ENCODE measurements at places on chromosomes 16 and 17.
A peak's percentile ranks its signal among the peaks of the same experiment; 100 is the strongest.

DNA sequence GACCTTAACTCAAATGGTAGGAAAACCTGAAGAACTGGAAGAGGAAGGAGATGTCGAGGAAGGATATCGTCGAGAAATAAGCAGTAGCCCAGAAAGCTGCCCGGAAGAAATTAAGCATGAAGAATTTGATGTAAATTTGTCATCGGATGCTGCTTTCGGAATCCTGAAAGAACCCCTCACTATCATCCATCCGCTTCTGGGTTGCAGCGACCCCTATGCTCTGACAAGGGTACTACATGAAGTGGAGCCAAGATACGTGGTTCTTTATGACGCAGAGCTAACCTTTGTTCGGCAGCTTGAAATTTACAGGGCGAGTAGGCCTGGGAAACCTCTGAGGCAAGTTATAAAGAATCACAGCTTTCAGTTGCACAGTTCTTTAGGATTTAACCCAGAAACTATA is 15.5 kb downstream of the ERCC4 start:
- no peak for DNase-seq

DNA sequence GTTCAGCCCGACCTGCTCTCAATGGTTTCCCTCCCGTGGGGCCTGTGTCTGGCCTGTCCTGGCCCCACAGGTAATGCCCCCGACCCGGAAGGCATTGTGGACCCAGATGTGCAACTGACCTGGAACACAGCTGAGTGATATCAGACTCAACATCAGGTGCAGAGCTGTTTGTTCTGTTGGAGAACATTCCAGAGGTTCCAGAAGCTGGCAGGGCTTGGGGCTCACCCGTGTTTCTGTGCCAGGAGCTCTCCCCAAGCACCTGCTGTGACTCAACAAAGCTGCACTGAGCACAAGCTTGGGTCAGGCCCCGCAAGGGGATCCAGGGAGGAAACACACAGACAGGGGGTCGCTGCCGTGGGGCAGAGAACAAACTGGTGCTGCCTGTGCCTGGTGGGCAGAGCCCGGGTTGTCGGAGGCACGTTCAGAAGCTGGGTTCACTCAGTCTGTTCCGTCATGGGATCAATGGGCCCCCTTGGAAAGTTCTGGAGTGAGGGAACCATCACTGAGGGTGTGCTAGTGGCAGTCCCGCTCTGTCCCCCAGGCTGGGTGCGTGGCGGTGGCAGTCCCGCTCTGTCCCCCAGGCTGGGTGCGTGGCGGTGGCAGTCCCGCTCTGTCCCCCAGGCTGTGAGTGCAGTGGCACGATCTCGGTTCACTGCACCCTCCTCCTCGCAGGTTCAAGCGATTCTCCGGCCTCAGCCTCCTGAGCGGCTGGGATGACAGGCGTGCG is 22.1 kb downstream of the HS3ST6 start:
- no peak for DNase-seq

DNA sequence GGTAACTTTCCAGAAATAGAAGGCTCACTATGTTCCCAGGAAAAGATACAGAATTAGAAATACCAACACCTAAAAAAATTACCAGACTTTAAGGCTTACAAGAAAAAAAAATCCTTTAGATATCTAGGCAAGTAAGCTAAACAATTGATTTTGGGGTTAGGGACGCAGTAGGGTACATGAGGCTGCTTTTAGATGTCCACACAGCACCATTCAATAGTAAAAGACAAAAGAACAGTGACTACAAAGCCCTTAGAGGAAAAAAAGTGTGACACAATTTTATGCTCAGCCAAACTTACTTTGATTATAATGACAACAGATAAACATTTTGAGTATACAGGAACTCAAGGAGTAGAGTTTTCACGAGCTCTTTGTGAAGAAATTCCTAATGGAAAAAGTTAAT is 29.9 kb downstream of the METTL16 start:
- no peak for DNase-seq

- no peak for DNase-seq
These were observed 59.0 kb upstream of the NKD1 start for GRCh38 chr16:50489182-50489581.

DNA sequence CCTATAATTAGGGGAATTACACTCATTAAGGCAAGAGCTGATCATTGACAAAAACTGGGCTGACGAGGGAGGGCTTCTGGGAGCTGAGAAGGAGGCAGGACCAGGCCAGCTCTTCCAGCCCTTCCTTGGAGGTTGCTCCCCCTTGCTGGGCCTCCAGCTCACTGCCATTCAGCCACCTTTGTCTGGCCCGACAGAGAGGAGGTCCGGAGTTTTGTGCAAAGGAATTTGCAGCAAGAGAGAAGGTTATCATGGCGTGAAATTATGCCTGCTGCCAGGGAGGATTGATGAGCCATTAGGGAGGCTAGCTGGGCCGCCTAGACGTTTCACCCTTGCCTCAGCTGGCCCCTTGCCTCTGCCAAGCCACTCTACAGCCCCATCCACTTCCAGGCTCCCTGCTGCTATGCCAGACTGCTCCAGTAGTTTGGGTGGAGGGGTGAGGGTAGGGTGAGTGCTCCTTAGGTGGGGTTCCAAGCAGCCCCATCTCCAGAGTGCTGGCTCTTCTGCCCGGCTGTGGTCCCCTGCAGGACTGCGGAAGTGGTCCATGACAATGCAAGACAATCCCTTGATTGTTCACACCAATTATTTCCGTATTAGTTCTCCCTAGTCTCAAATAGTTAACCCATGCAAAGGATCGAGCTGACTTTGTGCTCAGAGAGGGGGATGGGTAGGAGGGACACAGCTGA is 17.1 kb upstream of the PHF12 start:
- no peak for DNase-seq

- no peak for DNase-seq
These were observed 85.1 kb downstream of the PRKCB start for GRCh38 chr16:23920899-23921298.

- no peak for DNase-seq
These were observed 204.7 kb downstream of the CDRT15L2 start for GRCh38 chr17:20784100-20784665.

- DNase-seq: no peak
These were observed 122.9 kb downstream of the ABCA8 start for GRCh38 chr17:68832109-68832802.

- DNase-seq: no peak
These were observed 6.9 kb downstream of the C1QBP start for GRCh38 chr17:5431949-5432556.

DNA sequence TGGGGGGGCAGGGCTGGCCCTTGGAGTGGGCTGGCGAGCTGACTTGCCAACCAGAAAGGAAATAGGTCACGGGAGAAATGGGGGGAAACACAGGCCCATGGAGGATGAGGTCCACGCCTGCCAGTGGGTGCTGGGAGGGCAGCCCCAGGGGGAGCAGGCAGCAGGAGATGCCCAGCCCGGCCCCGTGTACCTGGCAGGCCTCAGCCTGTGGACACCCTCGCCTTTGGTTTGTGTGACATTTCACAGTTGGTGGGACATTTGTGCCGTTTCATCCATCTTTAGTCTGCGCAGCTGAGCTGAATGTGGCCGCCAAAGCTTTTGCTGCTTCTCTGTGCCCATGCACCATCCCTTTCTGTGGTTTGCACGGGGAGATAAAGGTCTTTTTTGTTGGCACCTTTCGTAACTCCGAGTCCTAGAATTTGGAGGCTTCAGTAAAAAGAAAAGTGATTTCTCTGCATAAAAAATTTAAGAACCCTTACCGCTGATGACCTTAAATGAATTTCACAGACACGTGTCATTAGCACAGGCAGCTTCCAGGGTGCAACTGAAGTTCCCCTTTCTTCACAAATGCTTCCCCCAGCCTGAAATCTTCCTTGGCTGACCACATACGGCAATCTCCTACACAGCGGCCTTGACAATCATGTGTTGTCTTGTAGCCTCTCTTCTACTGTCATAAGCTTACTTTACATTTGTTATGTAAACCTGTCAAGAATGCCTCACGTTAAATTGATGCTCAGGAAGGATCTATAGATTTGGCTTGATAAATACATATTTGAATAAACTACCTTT is 193.6 kb downstream of the RPTOR start:
- no peak for DNase-seq

DNA sequence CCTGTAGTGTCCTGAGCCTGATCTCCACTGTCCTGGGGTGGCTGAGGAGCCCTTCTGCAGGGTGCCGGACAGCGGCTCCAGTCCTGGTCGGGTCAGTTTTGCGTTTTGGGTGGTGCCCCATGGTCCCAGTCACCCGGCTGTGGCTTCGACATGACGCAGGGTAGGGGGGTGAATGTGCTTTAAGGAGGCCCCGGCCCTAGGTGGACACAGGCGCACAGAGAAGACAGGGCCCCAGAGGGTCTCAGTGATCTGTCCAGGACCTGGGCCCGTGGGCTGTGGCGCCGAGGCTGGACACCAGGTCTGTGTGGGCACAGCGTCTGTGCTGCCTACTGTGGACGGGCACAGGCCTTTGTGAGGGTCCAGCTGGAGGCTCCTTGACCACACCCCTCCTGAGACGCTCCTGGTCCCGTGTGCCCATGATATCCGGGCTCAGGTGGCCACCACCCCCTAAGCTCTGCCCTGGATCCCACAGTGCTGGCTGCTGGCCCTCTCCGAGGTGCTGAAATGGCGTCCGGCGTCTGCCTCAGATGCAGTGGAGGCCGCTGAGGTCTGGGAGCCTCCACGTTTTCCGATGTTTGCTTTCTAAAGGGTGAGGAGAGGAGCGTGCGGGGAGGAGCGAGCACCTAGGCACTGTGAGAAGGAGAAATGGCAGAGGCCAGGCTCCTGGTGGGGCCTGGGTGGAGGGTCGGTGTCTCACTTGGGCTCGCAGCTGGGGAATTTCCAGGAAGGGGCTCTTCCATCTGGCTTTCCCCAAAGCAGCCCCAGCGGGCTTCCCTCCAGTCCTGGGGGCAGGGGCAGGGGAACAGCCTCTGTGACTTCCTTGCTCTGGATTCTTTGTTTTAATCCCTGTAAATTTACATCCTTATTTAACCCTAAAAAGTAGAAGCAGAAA is 56.1 kb upstream of the ACSF3 start:
- DNase-seq: peak; percentile 40

DNA sequence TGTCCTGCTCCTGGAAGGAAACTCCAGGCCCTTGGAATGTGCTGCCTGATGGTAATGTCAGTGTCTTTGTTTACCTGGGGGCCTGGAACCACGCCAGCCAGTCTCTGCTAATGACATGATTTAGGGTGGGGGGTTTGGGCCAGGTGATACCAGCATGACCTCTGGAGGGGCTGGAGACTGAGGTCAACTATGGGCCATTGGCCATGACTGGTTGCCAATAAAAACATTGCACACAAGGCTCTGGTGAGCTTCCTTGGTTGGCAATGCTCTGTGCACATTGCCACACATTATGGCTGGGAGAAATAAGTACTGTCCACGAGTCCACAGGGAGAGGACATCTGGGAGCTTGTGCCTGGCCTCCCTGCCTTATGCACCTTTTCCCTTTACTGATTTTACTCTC is 52.5 kb downstream of the LITAF start:
- DNase-seq: peak; percentile 50

GRCh38 chr17:40621578-40621977 is 26.0 kb downstream of the SMARCE1 start:
- no peak for DNase-seq

DNA sequence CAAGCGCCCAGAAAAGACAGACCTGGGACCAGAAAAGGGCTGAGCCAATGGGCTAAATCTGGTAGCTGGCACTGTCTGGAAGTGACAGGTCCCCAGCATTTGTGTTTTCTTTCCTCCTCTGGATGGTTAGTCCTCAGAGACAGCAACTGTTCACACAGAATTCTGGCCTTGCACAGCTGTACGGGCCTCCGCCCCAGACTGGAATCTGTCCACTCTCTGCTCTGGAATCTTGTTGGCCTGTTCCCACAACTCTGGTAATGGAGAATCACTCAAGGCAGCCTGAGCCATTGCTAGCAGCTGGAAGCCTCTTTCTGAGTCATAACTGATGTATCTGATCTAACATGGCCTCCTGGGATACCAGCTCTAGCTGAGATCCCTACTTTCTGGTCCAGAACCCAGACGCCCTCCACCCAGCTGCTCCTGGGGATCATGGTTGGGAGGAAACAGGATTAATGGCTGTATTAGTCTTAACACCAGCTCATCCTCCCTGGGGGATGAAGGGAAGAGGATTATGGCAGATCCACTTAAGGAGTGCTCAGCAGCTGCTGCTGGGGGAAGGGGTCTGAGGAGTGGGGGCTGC is 9.1 kb downstream of the ZNF668 start:
- DNase-seq: peak; percentile 98

GRCh38 chr17:67216578-67217320 is 28.2 kb downstream of the HELZ start:
- no peak for DNase-seq

- peak; percentile 88 for DNase-seq
These were observed at the start of gene TUBG2 for GRCh38 chr17:42659079-42659931. TUBG2 (plus strand) TSS chr17:42659284; CDS start chr17:42659504, 220 bp downstream.

DNA sequence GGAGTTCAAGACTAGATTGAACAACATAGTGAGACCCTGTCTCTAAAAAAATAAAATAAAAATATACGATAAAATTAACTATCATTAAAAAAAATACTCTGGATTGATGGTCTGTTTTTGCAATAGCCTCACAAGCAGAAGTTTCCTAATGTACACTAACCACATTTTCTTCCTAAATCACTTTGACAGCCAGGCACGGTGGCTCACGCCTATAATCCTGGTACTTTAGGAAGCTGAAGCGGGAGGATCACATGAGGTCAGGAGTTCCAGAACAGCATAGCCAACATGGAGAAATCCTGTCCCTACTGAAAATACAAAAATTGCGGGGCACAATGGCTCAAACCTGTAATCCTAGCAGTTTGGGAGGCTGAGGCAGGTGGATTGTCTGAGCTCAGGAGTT is 64.7 kb downstream of the HELZ start:
- no peak for DNase-seq

GRCh38 chr16:48347980-48348379 is 37.2 kb downstream of the SIAH1 start:
- DNase-seq: no peak

DNA sequence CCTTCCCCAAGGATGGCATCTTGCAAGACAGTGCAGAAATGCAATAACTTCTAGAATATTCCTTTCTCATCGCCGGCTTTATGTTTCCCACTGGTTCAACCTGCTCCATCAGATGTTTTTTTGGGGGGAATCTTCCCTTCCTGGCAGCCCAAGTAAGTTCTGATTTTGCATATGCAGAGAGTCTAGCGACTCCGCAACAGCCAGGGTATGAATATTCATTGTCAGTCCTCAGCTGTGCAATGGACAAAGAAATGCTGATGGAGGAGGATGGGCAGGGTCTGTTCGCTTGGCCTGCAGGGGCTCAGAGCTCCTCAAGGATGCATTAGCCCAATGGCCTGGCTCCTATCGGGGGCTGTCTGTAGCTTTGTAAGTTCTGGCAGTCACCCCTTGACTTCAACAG is 358.8 kb upstream of the CCL2 start:
- no peak for DNase-seq

GRCh38 chr17:81517009-81517338 is 4.4 kb upstream of the ACTG1 start:
- DNase-seq: no peak

GRCh38 chr17:58344047-58344790 is 7.8 kb downstream of the SUPT4H1 start:
- DNase-seq: no peak
